ENCODE measurements at places on chromosomes 12 and 14.

GRCh38 chr14:81686512-81686911, 152.9 kb upstream of the SEL1L start:
- DNase-seq, result no peak

DNA sequence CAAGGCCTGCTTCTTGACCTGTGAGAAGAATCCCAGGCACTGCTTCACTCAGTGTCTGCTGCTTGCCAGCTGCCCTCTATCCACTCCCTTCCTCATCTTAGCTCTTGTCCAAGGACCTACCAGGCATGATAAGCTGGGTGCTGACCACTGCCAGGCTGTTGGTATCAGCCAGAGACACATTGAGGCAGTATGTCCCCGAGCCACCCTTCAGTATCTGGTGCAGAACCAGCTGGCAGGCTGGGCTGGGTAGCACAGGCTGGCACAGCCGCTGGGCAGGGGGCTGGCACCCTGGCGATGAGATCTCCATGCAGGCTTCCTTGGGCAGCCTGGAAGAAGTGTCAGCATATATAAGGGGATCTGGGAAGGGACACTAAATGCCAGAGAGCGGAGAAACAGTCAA, 10.5 kb downstream of the PMEL start:
- DNase-seq, result no peak

GRCh38 chr14:104081951-104082464, 3.5 kb upstream of the ASPG start:
- DNase-seq, result no peak

- DNase-seq, result no peak
Measured at GRCh38 chr12:1845427-1845826, 25.1 kb downstream of the LRTM2 start.

DNA sequence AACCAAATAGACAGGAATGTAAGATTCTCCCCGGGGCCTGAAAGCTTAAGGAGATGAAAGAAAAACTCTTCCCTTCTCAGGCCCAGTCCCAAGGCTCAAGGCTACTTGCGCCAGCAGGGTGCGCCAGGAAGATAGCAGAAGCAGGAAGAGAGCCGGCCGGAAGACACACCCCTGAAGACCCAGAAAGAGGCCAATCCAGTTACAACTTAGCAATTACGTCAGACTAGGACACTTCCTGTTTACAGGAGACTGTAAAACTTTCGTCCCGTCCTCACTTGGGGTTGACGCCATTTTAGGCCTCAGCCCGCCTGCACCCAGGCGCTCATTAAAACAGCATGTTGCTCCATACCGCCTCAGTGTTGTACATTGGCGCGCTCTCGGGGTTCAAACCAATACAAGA, 9.4 kb downstream of the COX16 start:
- no peak for DNase-seq

GRCh38 chr12:75526655-75527511, 15.5 kb upstream of the KRR1 start:
- no peak for DNase-seq

DNA sequence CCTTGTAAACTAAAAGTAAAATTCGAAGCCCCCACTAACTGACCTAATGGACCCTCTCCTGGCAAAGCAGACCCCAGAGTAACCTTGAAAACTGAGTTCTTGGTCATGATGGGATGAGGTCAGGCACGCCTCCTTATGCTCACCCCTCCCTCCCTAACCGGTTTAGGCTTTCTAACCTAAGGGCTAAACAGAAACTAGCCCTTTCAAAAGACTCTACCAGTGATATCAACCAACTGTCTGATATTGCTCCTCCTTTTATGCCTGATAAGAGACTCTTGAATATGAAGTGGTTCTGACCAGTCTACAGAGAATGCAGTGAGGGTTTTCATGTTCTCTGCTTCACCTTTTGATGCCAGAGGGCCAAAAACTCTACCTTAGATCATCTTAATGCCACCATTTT, 4.8 kb upstream of the LPCAT3 start:
- DNase-seq, result no peak

DNA sequence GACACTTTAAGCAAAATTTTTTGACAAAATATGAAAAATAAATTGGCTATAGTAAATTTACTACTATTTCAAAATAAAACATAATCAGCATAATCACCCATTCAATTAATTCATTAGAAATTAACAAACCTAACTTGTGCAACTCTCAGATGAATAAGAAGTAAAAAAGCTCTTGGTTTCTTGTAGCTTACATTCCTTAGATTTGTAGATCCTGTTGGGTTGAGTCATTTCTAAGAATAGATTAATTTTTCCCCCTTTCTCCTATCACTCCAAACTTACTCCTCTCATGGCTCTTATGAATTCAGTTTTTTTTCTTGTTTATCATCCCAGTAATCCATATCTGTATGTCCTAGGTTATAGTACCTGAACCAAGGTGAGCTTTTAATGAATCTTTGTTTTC, 230.9 kb upstream of the LRIG3 start:
- peak; percentile 25 for DNase-seq

GRCh38 chr14:26765768-26766520, 168.1 kb upstream of the NOVA1 start:
- peak; percentile 59 for DNase-seq

DNA sequence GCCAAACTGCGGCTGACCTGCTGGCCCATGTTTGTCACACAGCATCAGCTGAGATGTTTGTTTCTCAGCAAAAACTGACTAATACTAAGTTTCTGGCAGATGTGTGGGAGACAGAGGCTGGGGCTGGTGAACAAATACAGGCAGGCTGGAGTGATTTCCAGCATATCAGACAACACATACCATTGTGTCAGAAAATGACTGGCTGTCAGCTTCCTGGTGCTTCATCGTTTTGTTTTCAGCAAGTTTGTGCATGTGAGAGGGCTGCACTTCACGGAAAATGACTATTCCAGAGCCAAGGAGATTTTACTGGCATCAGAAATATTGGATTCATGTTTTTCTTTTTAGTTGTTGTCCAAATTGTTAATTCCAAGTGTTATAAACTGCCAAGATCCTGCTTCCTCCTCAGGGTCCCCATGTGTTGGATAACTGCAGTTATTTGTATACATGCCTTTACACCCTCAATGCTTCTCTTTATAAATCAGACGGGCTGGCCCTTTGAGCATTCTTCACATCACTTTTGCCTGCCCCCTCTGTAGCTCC, 145.7 kb downstream of the GALC start:
- DNase-seq, result peak; percentile 76

GRCh38 chr12:11513288-11513687, 117.9 kb upstream of the PRB2 start:
- DNase-seq, result no peak

- peak; percentile 57 for DNase-seq
Measured at GRCh38 chr12:118034429-118035189, 18.1 kb downstream of the RFC5 start.

- DNase-seq, result no peak
Measured at GRCh38 chr14:61678975-61679374, 16.3 kb upstream of the HIF1A start.

- DNase-seq, result no peak
Measured at GRCh38 chr12:67280572-67280971, 11.4 kb downstream of the CAND1 start.

DNA sequence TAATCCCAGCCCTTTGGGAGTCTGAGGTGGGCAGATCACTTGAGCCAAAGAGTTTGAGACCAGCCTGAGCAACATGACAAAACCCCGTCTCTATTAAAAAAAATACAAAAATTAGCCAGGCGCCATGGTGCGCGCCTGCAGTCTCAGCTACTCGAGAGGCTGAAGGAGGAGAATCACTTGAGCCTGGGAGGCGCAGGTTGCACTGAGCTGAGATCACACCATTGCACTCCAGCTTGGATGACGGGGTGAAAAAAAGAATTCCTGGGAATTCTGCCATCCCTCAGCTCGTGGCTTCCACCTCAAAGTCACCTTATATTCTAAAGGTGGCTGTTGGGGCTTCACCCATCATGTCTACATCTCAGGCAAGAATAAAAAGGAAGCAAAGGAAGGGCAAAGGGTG, 12.9 kb downstream of the BCL2L14 start:
- no peak for DNase-seq

DNA sequence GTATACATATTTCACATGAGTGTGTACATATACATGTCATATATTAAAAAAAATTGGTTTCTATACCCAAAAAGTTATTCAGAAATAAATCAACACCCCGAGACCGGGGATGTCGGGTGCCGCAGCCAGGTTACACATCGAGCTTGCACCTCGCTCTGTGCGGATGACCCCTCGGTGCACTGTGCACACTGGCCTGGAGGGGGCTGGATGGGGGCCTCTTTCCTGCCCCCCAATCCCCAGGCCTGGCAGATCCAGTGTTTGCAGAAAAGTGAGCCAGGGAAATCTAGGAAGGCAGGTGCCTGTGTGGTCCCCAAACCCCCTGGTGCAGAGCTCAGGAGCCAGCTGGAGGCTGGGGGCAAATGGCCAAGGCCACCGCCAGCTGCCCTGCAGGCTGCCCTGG, 27.1 kb upstream of the GPR68 start:
- no peak for DNase-seq

- DNase-seq, result no peak
Measured at GRCh38 chr14:54981698-54982097, 45.2 kb downstream of the WDHD1 start.

DNA sequence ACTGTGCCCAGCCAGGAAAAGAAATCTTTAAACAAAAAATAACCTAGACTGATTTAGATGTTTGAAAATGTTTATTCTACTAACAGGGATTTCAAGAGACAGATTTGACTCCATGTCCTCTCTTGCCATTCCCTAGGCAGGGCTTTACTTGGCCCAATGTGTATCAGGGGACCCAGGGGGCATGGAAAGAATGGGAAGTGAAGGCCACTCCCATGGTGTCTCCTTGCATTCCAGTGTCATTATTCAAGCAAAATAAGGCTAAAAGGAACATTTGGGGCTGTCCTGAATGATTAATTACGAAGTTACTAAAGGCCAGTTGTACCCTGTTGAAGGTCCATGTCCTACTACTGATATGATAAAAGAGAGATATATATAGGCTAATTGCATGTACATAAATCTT, 151.9 kb upstream of the ATF7IP start:
- DNase-seq, result peak; percentile 13

DNA sequence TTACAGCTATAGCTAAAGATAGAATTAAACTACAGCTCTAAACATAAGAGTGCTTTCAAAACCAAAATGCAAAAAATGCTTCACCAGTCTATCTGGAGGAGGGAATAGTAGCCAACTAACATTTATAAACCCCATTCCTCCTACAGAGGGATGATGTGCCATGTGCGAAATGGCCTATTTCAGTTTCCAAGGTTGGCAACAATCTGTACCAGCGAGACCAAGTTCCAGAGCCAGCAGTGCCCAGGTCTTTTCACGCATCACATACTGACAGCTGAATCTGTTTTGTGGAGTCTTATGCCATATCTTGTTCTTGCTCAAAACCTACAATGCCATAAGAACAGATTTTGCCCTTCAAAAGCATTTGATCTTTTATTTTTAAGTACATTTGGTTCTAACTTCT, 24.5 kb downstream of the NELL2 start:
- no peak for DNase-seq

- DNase-seq, result peak; percentile 48
Measured at GRCh38 chr12:56878010-56878339, 56.2 kb downstream of the SDR9C7 start.

DNA sequence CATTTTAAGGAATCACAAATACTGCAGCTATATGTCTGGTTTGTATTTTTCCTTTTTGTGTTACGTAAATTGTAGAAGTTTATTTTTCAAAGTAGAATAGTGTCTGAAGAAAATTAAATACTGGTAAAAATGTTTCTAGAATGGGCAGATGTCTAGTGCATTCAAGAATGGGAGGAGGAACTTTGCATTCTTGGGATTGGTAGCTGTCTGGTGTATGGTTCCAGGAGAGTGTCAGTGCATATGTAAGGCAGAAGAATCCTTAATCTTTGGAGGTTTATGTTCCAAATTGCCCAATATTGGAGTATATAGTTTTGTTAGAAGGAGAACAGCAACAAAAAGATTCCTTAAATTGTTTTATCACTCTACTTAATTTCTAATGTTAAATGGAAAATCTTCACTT, 13.5 kb downstream of the PAPOLA start:
- no peak for DNase-seq

GRCh38 chr12:92417373-92417772, 271.7 kb upstream of the BTG1 start:
- no peak for DNase-seq
